Activated T-cell treated with anti-CD3 and anti-CD28 coated beads, Interleukin-2, amount 50 U/mL, for 24 hours (primary cell): ENCODE measurements at places on chromosomes 11 and 22.

- no peak for DNase-seq
These were observed 49.2 kb downstream of the CNTN5 start for GRCh38 chr11:99069856-99070444.

GRCh38 chr11:41283191-41283930, 176.1 kb downstream of the LRRC4C start:
- DNase-seq = no peak

DNA sequence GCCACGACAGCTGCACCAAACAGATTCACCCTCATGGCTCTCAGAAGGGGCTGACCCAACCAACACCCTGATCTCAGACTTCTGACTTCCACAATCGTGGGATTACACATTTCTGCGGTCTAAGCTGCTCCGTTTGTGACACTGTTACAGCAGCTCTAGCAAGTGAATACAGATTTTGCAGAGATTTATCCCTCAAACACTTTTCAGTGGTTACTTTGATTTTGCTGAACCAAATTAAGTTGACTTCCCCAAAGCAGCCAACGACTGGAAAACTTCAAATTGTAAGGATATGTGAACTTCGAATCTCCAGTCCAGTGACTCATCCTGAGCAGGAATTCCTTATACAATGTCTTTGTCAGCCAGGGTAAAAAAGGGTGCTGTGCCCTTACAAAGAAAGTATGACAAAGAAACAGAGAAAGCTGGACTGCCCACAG, 14.8 kb upstream of the INCENP start:
- DNase-seq = no peak

DNA sequence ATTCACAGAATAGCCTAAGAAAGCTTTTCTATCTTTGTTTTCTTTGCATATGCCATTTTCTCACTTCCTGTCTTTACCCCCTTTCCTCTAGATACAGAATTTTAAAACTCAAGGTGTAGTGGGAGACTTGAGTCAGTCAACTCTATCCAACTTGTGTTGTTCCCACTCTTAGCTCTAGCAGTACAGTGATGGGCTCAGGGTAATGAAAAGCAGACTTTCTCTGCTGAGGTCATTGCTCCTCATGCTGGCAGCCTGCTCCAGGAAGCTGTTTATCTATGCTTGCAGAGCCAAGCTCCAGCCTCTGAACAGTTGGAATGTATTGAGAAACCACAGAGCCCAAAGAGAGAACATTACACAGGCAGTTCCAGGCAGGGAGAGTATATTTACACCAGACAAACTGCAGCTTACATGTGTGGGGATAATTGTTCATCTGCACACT, 68.1 kb downstream of the CSTPP1 start:
- DNase-seq = no peak
